ENCODE measurements at places on chromosomes 1 and 21. TPM values are rescaled to one million over a fixed set of nuclear protein-coding genes. Genes with fewer than 3 reads are reported as not detected.

Gene GDAP2
- 5.4 TPM for polyA plus RNA-seq

Gene PGLYRP4
- not detected for polyA plus RNA-seq

Gene CA6
- polyA plus RNA-seq, result not detected

Gene OLIG2
- not detected for polyA plus RNA-seq

GRCh38 chr1:165570078-165570477 is 26.3 kb downstream of the LRRC52 start:
- DNase-seq, result no peak

- DNase-seq, result peak; percentile 22
Observed at GRCh38 chr1:100597784-100598183, 59.8 kb downstream of the GPR88 start.

DNA sequence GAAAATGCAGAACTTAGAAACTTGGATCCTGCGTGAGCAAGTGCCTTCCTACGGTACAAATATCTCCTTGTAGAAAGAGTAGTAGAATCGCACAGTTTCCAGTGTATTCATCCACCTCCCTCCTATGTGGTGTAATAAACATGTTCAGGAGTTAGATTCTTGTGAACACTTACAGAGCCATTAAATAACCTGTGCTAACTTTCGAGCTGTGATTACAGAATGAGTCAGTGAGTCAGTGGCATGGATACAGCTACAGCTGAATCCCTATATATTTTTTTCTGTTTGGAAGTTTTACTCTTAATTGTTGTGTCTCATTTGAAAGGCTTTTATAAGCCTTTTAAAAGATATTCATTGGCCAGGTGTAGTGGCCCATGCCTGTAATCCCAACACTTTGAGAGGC is 148.7 kb downstream of the EDEM3 start:
- peak; percentile 59 for DNase-seq

- DNase-seq, result no peak
Observed at GRCh38 chr1:178409541-178409940, 87.2 kb downstream of the CLEC20A start.

GRCh38 chr1:167423684-167424619 is 94.4 kb downstream of the CD247 start:
- DNase-seq, result no peak

GRCh38 chr1:201191653-201192260 is 1.1 kb downstream of the IGFN1 start:
- DNase-seq, result peak; percentile 98

GRCh38 chr1:226107471-226108460 is 45.2 kb downstream of the H3-3A start:
- DNase-seq, result no peak

DNA sequence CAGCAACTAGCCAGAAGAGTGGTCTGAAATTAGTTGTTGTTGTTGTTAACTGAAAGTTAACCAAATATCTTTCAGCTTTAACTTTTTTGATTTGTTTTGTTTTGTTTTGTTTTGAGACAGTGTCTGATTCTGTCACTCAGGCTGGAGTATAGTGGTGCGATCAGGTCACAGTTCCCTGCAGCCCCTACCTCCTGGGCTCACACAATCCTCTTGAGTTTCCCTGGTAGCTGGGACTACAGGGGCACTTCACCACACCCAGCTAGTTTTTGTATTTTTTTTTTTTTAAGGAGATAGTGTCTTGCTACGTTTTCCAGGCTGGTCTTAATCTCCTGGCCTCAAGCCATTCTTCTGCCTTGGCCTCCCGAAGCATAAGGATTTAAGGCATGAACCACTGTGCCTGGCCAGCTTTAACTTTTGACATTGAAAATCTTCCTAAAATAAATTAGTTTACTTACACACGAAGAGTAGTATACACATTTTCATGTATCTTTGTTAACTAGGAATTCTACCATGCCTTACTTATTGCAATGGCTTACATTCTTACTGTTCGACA is 45.0 kb downstream of the GNG12 start:
- DNase-seq, result no peak

- no peak for DNase-seq
Observed at GRCh38 chr1:207968521-207969009, 57.6 kb upstream of the CD34 start.

DNA sequence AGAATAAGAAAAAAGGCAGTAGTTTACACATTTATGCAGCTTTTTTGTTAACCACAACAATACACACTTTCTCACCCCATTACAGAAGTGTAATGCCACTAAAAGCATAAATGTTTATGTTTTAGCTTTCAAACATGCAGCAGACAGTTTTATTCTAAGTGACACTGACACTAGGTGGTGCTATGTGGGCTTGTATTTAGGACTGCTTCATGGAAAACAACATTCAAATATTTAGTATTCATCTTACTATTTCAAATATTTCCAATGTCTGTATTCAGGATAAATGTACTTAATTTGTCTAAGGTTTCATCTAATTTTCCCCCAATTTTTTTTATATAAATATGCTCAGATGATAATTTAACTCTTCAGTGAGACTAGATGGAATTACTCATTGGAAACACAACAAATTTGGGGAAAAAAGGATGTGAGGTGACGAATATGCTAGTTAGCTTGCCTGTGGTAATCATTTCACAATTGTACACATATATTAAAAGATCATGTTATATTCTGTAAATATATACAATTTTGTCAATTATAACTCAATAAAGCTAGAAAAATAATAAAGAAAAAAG is 71.4 kb downstream of the USP1 start:
- peak; percentile 65 for DNase-seq

DNA sequence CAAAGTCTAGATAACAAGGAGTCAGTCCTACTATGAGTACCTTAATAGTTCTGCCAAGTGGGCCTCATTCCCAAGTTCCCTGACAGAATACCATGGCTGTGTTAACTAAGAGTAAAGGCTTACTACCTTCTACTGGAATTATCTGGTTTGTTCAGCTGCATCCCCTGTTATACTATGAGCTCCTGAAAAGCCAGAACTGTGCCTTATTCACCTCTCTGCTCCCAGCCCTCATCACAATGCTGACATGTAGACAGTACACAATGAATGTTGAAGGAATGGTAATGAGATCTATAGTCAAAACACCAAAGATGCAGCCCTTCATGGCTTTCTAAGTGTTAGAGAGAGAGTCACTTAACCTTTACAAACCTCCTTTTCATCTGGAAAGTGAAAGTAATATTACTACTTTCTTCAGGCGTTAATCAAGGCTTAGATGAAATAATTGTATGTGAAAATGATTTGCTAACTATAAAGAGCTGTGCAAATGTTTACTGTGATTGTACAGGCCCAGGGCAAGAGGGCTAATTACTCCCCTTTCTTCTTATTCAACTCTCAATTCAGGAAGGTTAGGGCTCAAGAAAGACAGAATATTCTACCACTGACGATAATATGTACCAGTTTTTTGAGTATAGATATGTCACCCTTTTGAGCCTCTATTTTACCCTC is 70.3 kb upstream of the MROH9 start:
- no peak for DNase-seq

GRCh38 chr1:79974659-79975058 is 968.1 kb upstream of the ADGRL4 start:
- DNase-seq, result no peak

DNA sequence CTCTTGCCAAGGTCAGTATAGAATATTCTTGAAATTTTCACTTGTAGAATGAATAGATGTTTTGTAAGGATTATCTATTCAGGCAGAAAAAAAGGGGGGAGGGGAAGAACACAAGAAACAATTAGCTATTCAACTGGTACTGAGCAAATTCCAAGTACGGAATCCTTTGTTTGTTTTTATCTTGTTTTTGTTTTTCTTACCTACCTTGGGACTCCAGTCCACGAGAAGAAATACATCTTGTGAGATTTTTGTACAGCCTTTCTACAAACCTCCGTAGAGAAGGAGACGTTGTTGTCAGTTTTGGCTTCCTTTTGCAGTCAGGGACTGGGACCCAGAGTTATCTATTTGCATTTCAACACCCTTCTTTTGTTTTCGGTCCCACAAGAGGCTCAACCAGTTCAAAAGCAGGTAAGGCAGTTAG is 36.0 kb downstream of the ZNF281 start:
- no peak for DNase-seq

GRCh38 chr1:52862666-52863458 is 20.3 kb downstream of the ZYG11A start:
- DNase-seq, result no peak

- no peak for DNase-seq
Observed at GRCh38 chr1:160237558-160237957, 24.8 kb downstream of the DCAF8 start.

- no peak for DNase-seq
Observed at GRCh38 chr1:47635597-47635996, 197.8 kb downstream of the FOXD2 start.

GRCh38 chr1:151060007-151060656 is at the start of gene MLLT11:
Gene MLLT11 (plus strand): TSS chr1:151060397. CDS start chr1:151067225, 6,828 bp downstream.
- peak; percentile 69 for DNase-seq

GRCh38 chr1:226937940-226938725 is 2.0 kb upstream of the COQ8A start:
- no peak for DNase-seq

DNA sequence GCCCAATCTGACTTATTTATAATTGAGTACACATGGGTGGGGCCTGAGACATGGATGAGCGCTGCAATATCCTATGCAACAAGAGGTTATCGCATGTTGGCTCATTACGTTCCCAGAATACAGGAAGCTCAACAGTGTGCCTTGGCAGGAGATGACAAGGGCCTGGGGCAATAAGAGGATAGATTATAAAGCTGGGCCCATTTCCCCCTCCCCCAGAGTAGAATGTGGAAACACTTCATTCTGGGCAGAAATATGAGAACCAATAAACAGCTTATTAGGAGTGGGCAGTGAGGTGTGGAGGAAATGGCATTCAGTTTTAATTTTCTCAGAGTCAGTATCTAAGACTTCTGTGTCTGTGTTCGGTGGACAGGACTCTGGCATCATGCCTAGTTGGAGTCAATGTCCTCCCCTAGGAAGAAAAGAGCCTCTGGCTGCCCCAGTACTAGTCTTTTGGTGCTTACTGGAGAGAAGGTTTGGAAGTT is 92.8 kb downstream of the PIK3R3 start:
- peak; percentile 48 for DNase-seq

- peak; percentile 24 for DNase-seq
Observed at GRCh38 chr1:169885207-169885606, 8.5 kb downstream of the SCYL3 start.

- no peak for DNase-seq
Observed at GRCh38 chr1:2046174-2046917, 3.9 kb upstream of the PRKCZ start.

DNA sequence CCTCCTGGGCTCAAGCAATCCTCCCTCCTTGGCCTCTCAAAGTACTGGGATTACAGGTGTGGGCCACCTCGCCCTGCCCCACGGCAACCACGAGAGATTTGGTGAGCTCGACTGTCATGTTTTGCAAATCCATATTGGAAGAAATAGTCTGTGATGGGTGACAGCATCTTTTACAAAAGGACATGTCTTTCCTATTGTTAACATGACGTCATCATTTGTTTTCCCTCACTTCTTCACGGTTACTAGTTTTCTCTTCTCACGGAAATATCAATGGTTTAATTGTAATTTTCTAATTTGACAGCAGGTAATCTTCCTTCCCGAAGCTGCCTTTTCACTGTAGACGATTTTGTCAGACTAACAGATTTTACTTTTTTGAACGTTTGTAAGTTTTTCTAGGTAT is 110.8 kb upstream of the GREM2 start:
- DNase-seq, result no peak

- DNase-seq, result no peak
Observed at GRCh38 chr1:116194568-116194967, 83.4 kb downstream of the MAB21L3 start.

GRCh38 chr1:243924188-243924587 is 74.1 kb upstream of the AKT3 start:
- DNase-seq, result peak; percentile 67

DNA sequence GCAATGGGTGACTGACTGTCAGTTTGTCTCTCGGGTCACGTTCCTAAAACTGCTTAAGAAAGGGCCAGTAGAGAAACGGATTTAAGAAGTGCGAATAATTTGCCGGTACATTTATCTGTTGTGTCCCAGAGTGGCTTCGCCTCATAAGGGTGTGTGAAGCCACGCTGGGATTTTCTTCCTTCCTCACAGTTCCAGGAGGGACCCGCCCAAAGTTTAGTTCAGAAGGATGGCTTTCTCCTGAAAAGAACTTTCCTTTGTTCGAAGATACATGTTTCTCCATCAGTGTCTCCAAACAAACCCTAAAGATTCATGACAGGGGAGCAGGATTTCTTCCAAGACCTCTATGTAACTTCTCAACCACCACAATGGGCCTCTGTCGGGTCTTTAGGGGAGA is 49.8 kb downstream of the ADAMTS1 start:
- no peak for DNase-seq

DNA sequence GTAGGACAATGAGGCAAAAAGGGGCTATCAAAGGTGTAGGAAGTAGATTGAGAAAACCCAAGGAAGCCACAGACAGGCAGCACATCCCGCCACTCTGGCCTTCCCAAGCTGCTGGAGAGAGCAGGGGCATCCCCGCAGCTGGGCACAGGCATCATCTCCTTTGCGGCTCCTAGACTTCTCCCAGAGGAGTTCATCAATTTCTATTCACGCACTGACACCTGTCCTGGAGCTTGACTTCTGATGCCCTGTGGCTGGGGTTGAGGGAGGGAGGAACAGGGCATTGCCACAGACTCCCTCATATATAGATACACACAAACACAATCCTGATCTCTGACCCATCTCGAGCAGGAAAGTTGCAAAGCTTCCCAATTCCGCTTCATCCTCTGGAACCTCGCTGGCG is 1.9 kb upstream of the TFAP2E start:
- no peak for DNase-seq

DNA sequence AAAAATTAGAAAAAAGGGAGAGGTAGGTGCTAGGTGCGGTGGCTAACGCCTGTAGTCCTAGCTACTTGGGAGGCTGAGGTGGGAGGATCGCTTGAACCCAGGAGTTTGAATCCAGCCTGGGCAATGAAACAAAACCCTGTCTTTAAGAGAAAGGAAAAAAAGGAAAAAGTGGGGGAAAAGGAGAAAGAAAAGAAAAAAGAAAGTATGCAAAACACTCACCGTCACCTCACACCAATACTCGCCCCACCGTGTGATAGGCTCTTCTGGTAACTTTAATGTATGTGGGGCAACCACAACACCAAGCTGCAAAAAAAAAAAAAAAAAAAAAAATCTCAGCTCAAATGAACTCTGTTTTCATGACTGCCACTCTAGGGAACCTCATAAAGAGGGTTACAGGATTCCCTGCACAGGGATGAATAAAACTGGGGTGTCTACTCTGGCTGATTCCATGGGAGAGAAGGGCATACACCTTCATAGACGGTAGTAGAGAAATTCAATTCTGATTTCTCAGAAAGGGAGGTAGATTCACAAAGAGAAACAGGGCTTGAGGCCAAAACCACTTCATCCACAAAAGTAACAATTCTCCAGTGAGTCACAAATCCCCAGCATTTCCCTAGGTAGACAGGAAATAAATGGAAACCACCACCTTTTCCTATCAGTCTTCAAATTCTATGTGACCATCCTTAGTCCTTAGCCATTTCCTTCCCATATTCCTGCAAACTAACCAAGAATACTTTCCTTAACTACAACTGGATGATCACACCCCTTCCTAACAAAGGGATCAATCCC is 2.5 kb downstream of the MRPL9 start:
- no peak for DNase-seq

GRCh38 chr1:246482805-246483568 is 24.1 kb downstream of the SMYD3 start:
- peak; percentile 43 for DNase-seq
